Activated CD4-positive, alpha-beta memory T cell treated with anti-CD3 and anti-CD28 coated beads, Interleukin-2, amount 10 ng/mL, durations not matched to agents 7 days and 5 days (primary cell): ENCODE measurements at places on chromosomes 1 and 21. TPM values are rescaled to one million over a fixed set of nuclear protein-coding genes. Genes with fewer than 3 reads are reported as not detected.
A peak's percentile ranks its signal among the peaks of the same experiment; 100 is the strongest.

Gene CHI3L2
- total RNA-seq, result 8.5 TPM

- no peak overlapping the region for H3K4me3 ChIP-seq
- H3K4me1 ChIP-seq, result peaks cover 4% of the 10 kb centered on the region
- H3K36me3 ChIP-seq, result peaks cover 2% of the 10 kb centered on the region
- no peaks in the 10 kb centered on the region for H3K27me3 ChIP-seq
These were observed 59.9 kb downstream of the ADSS2 start for GRCh38 chr1:244391761-244392160.

Gene NHLH1
- total RNA-seq, result 0.40 TPM

DNA sequence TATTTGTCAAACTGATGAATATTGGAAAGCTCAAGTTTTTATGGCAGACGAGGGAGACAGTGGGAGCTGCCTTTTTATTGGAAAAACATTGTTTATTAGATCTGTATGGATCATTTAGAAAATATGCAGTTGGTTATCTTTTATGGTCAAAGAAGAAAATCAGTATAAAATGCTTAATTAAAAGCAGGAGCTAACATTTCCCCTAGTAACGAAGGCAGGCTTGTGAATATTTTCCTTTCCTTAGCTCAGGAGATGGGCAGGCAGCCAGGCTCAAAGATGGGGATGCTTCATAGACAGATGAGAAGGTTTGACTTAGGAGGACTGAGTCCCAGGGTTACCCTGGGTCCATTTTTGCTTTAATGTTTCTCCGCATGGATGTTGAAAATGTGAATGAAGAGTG, 26.0 kb downstream of the ROR1 start:
- no peaks in the 10 kb centered on the region for H3K36me3 ChIP-seq
- no peak overlapping the region for H3K4me3 ChIP-seq
- no peak overlapping the region for H3K27ac ChIP-seq

Gene MYBPH
- total RNA-seq, result not detected

- no peak for DNase-seq
- H3K27ac ChIP-seq, result no peak overlapping the region
- no peaks in the 10 kb centered on the region for H3K36me3 ChIP-seq
- H3K4me1 ChIP-seq, result peaks cover 21% of the 10 kb centered on the region
- peak overlapping the region; percentile 70 for H3K4me3 ChIP-seq
These were observed 1.5 kb upstream of the CRABP2 start for GRCh38 chr1:156706657-156707416.

DNA sequence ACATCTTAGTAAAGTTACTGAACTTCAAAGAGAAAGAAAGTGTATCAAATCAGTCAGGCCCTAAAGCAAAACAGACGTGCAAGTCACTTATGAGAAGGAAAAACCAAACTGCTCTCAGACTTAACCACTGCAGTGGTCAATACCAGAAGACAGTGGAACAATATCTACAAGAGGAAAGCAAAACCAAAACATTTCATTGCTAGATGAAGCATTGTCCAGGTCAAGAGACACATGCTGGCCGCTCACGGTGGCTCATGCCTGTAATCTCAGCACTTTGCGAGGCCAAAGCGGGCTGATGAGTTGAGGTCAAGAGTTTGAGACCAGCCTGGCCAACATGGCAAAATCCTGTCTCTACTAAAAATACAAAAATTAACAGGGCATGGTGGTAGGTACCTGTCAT, 82.0 kb upstream of the MROH9 start:
- H3K27me3 ChIP-seq, result peaks cover 4% of the 10 kb centered on the region
- H3K36me3 ChIP-seq, result no peaks in the 10 kb centered on the region
- DNase-seq, result no peak
- no peaks in the 10 kb centered on the region for H3K4me1 ChIP-seq
- H3K4me3 ChIP-seq, result no peak overlapping the region
- no peak overlapping the region for H3K27ac ChIP-seq

GRCh38 chr1:76269155-76269554, 194.6 kb downstream of the ST6GALNAC3 start:
- peaks cover 62% of the 10 kb centered on the region for H3K4me1 ChIP-seq
- peak overlapping the region; percentile 63 for H3K27ac ChIP-seq
- H3K27me3 ChIP-seq, result no peaks in the 10 kb centered on the region
- H3K4me3 ChIP-seq, result no peak overlapping the region

GRCh38 chr1:155175927-155176371, 2.3 kb downstream of the TRIM46 start:
- H3K27ac ChIP-seq, result peak overlapping the region; percentile 96
- H3K27me3 ChIP-seq, result no peaks in the 10 kb centered on the region
- H3K4me3 ChIP-seq, result peak overlapping the region; percentile 18

Gene PGBD5
- not detected for total RNA-seq

Gene TLCD4
- total RNA-seq, result 0.03 TPM

- H3K36me3 ChIP-seq, result no peaks in the 10 kb centered on the region
- no peak overlapping the region for H3K4me3 ChIP-seq
- H3K27me3 ChIP-seq, result peaks cover 15% of the 10 kb centered on the region
- H3K27ac ChIP-seq, result no peak overlapping the region
These were observed 49.1 kb downstream of the RAP1GAP start for GRCh38 chr1:21620011-21620410.

Gene PEX10
- total RNA-seq, result 9.5 TPM

Gene CHIA
- total RNA-seq, result not detected

DNA sequence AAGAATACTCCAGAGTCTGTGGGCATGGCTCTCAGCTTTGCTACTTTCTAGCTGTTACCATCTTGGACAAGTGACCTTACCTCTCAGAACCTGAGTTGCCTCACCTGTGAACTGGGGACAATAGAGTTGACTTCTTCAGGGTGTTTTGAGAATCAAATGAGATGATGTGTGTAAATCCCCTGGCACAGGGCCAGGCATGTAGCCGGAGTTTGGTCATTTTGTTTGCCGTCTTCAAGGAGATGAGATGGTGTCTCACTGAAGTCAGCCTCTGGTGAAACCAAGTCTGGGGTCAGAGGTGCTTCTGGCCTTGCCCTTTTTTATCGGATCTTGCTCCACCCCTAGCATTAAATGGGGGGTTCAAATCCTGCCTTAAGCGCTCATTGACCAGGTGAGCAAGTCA, 149.2 kb upstream of the TMEM51 start:
- H3K4me3 ChIP-seq, result no peak overlapping the region
- no peaks in the 10 kb centered on the region for H3K36me3 ChIP-seq
- no peak overlapping the region for H3K27ac ChIP-seq
- DNase-seq, result no peak

- H3K36me3 ChIP-seq, result no peaks in the 10 kb centered on the region
- no peak for DNase-seq
- no peak overlapping the region for H3K27ac ChIP-seq
- H3K4me1 ChIP-seq, result no peaks in the 10 kb centered on the region
- peaks cover 24% of the 10 kb centered on the region for H3K27me3 ChIP-seq
These were observed 10.7 kb upstream of the PLXNA2 start for GRCh38 chr1:208254862-208255261.

GRCh38 chr1:93177991-93178390, 2.2 kb downstream of the TMED5 start:
- DNase-seq, result no peak
- H3K4me1 ChIP-seq, result peaks cover 55% of the 10 kb centered on the region
- H3K4me3 ChIP-seq, result peak overlapping the region; percentile 89
- H3K36me3 ChIP-seq, result peaks cover 57% of the 10 kb centered on the region

GRCh38 chr1:10973552-10973951, 38.9 kb upstream of the TARDBP start:
- DNase-seq, result no peak
- no peak overlapping the region for H3K27ac ChIP-seq
- H3K4me3 ChIP-seq, result no peak overlapping the region

DNA sequence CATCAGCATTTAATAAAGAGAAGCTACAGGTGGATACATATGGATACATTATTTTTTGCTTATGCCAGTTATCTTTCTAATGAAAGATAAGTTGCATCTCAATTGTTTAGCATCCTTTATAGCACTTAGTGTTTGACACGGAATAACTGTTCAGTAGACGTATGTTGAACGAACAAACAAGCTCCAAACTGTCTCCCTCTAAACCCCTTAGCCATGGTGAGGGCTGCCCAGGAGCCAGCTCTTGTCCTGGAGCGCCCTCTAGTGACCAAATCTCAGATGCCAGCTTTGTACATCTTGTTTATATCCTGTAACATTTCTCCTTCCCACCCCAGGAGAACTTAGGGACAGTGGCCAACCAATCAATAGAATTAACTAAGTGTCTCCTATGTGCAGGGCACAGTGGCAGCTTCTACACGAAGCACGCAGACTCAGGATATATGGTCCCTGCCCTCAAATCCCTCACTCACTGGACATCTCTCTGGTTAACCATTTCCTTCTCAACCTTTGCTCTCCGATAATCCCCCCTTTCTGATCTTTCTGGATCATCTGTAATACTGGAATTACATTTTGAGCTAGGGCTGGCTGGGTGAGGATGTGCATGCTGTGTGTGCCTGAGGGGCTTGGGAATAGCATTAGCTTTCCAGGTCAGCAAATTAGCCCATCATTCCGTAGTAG, 22.9 kb downstream of the KCNA10 start:
- peaks cover 3% of the 10 kb centered on the region for H3K27me3 ChIP-seq
- H3K4me3 ChIP-seq, result no peak overlapping the region
- no peak overlapping the region for H3K27ac ChIP-seq
- H3K4me1 ChIP-seq, result peaks cover 4% of the 10 kb centered on the region
- H3K36me3 ChIP-seq, result no peaks in the 10 kb centered on the region

Gene SYCP1
- total RNA-seq, result not detected

DNA sequence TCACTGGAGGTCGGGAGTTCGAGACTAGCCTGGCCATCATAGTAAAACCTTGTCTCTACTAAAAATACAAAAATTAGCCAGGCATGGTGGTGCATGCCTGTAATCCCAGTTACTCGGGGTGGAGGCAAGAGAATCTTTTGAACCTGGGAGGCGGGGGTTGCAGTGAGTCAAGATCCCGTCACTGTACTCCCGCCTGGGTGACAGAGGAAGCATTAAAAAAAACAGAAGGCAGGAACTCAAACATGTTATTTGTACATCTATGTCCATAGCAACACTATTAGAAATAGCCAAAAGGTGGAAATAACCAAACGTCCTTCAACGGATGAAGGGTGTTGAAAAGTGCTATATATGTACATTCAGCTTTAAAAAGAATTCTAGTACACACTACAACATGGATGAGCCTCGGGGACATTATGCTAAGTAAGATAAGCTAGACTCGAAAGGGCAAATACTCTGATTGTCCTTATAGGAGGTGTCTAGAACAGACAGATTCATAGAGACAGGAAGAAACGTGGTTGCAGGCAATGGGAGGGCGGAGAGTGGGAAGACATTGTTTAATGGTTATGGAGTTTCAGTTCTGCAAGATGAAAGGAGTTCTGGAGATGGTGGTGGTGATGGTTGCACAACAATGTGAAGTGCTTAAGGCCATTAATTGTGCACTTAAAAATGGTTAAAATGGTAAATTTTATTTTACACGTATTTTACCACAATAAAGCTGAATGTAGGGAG, 19.2 kb downstream of the NLRP3 start:
- DNase-seq, result no peak
- no peak overlapping the region for H3K27ac ChIP-seq
- no peaks in the 10 kb centered on the region for H3K36me3 ChIP-seq
- no peak overlapping the region for H3K4me3 ChIP-seq

DNA sequence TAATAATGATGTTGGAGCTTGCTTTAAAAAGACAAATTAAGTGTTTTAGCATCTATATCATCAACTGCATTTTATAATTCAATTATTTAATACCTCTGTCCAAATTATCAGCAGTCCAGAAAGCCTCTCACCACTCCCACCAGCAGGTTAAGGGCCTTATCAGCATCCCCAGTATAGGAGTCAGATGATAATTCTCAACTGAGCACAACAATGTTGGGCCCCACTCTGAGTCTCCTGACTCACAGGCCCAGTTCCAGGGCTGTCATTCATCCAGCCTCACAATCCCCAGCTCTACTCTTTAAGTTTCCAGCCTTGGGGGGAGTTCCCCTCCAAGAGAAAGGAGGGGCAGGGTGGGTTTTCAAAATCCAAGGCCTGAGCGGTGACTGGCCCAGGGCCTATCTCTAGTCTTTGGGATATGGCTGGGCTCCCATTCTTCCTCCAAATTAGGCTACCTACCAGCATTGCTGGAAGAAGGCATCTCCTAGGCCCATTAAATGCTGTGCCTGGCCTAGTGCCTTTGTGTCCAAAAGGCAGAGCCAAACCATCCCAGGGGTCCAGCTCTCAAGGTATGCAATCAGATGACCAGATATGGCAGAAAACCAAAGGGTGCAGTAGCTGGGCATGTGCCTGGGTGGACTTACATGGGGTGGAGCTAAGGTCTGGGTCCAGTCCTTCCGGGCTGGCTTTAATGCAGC, 134.1 kb downstream of the GLUL start:
- H3K4me3 ChIP-seq, result no peak overlapping the region
- DNase-seq, result no peak
- peaks cover 31% of the 10 kb centered on the region for H3K4me1 ChIP-seq
- H3K27me3 ChIP-seq, result no peaks in the 10 kb centered on the region

DNA sequence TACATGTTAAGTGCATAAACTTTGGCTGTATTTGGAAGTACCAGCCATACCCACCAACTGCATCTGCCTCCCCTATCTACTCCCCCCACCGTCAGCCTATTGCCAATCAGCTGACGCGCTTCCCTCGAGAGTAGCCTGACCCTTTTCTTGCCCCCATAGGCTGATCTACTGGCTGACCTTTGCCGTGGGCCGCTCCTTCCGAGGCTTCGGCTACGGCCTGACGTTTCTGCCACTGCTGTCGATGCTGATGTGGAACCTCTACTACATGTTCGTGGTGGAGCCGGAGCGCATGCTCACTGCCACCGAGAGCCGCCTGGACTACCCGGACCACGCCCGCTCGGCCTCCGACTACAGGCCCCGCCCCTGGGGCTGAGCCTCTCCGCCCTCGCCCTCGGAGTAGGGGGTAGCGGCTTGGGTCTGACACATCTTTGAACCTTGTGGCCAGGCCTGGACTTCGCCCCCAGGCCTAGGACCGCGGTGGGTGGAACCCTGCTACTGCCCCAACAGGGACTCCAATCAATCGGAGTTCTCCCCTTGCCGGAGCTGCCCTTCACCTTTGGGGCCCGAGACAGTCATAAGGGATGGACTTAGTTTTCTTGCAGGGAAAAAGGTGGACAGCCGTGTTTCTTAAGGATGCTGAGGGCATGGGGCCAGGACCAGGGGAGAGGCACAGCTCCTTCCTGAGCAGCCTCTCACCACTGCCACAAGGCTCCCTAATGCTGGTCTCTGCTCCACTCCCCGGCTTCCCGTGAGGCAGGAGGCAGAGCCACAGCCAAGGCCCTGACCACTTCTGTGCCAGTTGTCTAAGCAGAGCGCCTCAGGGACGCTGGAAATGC, 4.0 kb downstream of the GLMP start:
- H3K4me1 ChIP-seq, result peaks cover 19% of the 10 kb centered on the region
- peaks cover 20% of the 10 kb centered on the region for H3K36me3 ChIP-seq
- H3K27me3 ChIP-seq, result no peaks in the 10 kb centered on the region
- H3K27ac ChIP-seq, result no peak overlapping the region
- DNase-seq, result no peak

DNA sequence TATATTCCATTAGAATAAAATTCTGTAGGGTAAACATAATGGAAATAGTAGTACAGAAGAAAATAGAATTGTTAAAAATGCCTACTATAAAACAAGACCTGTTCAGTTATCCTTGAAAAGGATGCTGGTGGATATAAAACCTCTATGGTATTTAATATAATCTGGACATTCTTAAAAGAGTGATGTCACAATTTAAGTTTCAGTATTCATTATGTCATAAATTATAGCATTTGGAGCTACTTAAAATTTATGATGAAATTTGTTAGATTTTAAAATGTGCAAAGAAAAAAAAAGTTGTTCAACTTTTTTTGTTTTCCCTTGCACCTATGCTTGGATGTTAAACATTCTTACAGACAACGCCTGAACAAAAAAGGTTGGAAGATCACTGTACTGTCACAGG, 50.3 kb downstream of the USP48 start:
- peaks cover 37% of the 10 kb centered on the region for H3K36me3 ChIP-seq
- H3K4me3 ChIP-seq, result no peak overlapping the region
- no peak overlapping the region for H3K27ac ChIP-seq
- no peaks in the 10 kb centered on the region for H3K27me3 ChIP-seq
- H3K4me1 ChIP-seq, result no peaks in the 10 kb centered on the region
